ENCODE measurements at places on chromosomes 5 and 9. TPM values are rescaled to one million over a fixed set of nuclear protein-coding genes. Genes with fewer than 3 reads are reported as not detected.

GRCh38 chr5:170430866-170431437 is 41.8 kb upstream of the KCNMB1 start:
- DNase-seq: no peak

GRCh38 chr5:143118222-143118621 is 285.3 kb downstream of the NR3C1 start:
- no peak for DNase-seq

- DNase-seq: no peak
Measured at GRCh38 chr9:34430843-34431437, 27.4 kb downstream of the FAM219A start.

DNA sequence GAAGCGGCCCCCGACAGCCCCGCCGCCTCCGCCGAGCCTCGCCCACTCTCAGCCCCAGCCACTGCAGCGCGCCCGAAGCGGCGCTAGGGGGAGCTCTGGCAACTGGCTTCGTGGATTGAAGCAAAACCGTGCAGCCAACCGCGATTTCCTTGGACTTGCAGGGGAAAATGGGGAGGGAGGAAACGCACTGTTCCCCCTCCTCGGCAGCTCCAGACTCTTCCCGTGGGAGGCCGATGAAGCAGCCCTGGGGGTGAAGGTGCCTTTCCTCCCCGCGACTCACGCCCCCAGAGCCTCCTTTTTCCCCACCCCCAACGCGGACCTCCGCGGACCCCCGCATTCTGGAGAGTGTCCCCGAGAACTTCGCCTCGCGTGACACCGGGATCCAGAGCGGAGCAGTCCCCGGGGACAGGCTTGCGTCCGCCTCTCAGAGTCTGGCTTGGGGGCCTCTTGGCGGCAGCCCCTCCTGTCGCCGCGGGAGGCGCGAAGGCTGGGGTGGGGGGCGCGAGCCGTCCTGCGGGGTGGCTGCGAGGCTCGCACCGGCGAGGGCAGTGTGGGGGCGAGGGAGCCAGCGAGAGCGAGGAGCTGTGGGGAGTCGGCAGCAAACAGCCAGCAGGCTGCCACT is 3.8 kb downstream of the IER5L start:
- no peak for DNase-seq

DNA sequence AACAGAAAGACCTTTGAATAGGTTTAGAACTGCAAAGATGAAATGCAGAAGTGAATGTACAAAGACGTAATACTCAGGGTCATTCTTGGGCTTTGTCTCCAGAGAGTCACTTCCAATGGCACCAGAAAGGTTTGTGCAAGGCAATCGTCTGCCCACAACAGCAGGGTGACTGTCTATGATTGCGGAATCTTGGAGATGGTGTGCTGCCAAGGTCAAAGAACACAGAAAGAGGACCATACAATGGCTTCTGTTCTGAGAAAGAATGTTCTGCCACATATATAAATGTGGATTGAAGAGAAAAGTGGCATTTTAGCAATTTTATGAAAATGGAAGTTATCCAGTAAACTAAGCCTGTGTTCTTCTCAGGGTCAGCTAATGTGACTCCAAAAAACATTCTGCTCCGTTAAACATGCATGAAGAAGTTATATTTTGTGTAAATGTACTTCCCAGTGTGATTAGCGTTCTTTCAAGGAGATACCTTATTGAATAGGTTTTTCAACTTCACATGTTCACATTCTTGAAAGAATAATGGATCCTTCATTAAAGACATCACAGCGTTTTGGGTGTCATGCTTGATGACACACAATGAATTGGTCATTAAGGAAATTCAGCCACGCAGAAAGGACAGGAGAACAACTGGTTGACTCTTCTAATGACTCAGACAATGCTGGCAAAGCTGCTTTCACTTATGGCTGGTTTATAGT is 73.4 kb upstream of the CDH6 start:
- no peak for DNase-seq

DNA sequence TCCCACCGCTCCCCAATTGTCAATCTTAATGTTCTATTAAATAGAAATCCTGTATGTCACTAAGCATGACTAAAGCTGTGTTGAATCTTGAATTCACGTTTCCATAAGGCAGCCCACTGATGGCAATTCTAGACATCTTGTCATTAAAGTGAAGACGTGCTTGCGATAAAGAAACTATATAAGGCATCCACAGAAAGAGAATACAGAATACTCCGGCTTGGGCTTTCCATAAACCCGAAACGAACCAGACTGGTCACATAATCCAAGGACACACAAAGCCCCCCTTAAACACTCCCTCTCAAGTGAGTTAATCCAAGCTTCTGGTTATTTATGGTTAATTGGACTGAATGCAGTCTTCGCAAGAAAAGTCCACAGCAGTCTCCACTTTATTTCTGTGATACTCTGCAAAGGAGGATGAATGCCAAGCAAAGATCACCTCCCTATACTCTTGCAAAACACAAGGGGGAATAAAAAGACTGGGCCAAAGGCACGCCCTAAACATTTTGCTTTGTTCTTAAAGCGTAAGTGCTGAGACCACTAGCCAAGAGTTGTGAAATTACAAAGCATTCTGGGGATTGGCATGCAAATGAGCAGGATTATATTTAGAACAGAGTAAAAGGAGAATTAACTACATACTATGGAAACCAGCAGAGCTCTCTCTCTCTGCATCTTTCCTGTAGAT is 54.7 kb downstream of the DPYSL3 start:
- no peak for DNase-seq

DNA sequence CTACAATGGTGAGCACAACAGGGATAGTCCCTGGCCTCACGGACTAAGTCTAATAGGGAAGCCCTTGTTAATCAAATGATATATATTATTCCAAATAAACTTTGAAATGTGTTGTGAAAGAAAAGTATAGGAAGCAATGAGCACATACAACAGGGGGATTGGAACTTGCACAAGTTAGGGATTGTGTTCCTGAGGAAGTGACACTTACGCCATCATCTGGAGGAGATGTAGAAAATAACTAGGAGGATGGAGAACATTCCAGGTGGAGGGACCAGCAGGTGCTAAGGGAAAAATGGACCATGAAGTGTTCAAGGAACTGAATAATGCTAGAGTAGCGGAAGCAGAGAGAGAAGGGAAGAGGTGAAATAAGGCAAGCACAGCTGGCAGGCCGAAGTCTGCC is 18.8 kb upstream of the RPS23 start:
- no peak for DNase-seq

DNA sequence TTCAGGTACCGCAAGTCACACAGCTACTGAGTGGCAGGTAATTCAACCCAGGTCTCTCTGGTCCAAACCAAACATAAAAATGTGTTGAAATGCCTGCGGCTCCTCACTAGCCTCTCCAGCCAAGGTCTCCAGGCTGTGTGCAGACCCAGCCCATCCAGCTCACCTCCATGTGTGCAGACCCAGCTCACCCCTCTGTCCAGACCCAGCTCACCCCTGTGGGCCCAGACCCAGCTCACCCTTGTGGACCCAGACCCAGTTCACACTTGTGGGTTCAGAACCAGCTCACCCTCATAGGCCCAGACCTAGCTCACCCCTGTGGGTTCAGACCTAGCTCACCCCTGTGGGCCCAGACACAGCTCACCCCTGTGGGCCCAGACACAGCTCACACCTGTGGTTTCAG is 188.0 kb upstream of the ADCY2 start:
- DNase-seq: no peak

DNA sequence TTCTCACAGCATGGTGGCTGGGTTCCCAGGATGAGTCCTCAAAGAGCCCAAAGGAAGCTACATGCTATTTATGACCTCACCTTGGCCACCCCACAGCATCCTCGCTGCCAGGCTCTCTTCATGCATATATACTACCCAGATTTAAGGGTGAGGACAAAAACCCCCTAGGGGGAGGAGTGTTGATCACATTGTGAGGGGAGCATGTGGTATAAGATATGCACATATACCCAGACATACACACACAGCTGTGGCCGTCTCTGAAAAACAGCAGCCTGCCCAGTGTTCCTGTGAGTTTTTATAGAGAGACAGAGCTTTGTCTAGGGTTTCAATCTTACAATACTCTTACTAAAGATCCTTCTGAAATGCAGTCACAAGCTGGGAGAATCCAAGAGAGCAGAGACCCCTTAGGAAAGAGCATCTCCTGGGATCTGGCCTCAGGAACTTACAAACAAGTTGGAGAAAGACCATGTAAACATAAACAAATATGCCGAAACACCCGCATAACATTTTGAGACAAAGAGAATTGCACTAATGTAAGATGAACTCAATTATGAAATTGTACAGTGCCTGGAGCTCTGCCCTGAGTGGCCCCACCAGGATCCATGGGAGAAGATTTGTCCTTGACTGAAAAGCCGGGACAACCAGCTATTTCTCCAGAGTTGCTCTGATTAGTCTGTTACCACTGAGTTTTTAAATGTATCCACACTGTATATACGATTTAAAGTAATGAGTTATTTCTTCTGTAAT is 146.4 kb downstream of the GADD45G start:
- no peak for DNase-seq

GRCh38 chr9:121997791-121998190 is 95.3 kb downstream of the TTLL11 start:
- no peak for DNase-seq

The KCNV2 gene
- not detected for total RNA-seq

DNA sequence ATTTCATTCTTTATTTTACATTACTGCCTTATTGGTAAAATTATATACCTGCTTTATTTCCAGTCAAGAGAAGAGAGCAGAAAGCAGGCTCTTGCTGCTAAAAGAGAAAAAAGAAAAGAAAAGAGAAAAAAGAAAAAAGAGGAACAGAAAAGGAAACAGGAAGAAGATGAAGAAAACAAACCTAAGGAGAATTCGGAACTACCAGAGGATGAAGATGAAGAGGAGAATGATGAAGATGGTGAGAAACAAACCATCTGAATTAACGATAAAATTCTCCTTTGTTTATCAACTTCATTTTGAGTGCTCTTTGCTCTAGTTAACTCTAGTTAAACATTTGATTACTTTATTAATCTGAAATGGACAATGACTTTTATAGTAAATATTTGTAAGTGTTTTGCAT is 23.5 kb upstream of the EIF4EBP3 start:
- DNase-seq: no peak
